ENCODE measurements at places on chromosomes 2 and 18. TPM values are rescaled to one million over a fixed set of nuclear protein-coding genes. Genes with fewer than 3 reads are reported as not detected.

GRCh38 chr2:237218756-237219155, 133.1 kb downstream of the COPS8 start:
- no peak for DNase-seq

GRCh38 chr2:191501561-191502168, 176.3 kb upstream of the NABP1 start:
- no peak for DNase-seq

GRCh38 chr2:86223140-86223926, 24.1 kb downstream of the MRPL35 start:
- no peak for DNase-seq

DNA sequence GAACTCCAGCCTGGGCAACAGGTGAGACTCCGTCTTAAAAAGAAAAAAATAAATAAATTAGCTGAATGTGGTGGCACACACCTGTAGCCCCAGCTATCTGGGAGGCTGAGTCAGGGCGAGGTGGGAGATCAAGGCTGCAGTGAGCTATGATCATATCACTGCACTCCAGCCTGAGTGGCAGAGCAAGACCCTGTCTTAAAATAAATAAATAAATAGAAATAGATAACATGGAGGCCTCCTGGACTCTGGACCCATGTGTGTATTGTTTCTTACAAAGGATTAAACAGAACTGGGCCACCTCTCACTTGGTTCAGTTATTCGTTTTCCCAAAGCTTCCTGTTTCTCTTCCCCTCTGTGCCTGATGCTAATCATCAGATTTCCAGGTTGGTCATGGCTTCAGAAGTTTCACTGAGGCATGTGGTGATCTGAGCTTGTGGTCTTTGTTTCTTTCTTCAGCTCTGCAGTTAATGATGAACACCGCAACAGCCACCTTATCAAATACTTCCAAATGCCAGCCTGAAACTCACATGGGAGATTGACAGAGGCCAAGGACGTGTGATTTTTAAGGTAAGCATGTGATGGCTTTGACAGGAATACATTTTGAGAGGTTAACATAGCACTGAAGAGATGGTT, 83.3 kb upstream of the MAP4K4 start:
- no peak for DNase-seq

GRCh38 chr18:66900837-66901236, 296.9 kb upstream of the CDH19 start:
- no peak for DNase-seq

- DNase-seq, result no peak
These were observed 129.9 kb downstream of the SOCS6 start for GRCh38 chr18:70418546-70419311.

The SPHKAP gene
- total RNA-seq, result not detected

The ZEB2 gene
- total RNA-seq, result 39.6 TPM

DNA sequence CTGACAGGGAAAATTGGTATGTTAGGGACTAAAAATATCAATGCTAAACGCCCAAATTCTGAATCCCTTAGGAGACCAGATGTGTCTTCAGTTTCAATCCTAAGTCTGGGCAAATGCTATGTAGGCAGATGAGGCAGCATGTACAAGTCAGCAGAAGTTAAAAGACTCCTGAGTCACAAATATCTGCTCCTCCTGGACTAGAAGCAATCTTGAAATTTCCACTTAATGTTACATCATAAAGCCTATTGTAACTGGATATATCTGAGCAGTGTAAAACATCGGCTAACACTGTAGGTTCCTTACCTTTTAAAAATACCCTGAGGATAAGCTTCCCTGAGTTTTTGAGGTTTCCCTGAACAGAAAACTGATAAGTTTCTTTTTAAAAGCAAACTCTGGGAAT, 1087.6 kb upstream of the PIK3C3 start:
- DNase-seq, result no peak

The AGPS gene
- 29.0 TPM for total RNA-seq

The IL36RN gene
- total RNA-seq, result not detected

The MGAT4A gene
- total RNA-seq, result 17.3 TPM

The NAGK gene
- 21.8 TPM for total RNA-seq

GRCh38 chr18:420661-421246, 79.7 kb downstream of the COLEC12 start:
- DNase-seq, result no peak

DNA sequence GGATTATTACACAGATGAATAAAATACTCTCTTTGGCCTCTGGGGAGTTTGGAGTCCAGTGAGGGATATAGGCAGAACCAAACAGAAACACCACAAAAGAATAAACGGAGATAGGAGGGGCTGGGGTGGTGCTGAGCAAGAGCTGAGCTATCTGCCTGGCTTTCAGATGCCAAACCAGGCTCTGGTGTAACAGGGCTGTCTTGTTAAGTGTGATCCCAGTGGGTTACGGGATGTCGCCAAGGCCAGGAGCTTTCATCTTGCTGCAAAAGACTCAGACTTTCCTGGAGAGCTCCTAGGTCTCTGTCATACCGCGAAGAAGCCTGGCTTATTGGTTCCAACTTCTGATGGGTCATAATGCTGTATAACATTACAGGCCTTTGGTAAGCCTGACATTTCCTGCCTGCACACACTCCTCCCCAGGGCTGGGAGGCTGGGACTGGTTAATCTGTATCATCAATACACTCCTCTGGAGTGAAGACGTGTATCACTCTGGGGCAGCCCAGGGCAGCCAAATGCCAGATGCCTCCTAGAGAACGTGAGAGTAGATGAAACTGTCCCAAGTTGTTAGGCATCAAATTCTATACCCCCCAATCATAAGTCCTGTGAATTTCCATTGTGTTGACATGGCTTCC, 60.5 kb downstream of the STPG4 start:
- no peak for DNase-seq

The MRPL19 gene
- total RNA-seq, result 34.8 TPM

DNA sequence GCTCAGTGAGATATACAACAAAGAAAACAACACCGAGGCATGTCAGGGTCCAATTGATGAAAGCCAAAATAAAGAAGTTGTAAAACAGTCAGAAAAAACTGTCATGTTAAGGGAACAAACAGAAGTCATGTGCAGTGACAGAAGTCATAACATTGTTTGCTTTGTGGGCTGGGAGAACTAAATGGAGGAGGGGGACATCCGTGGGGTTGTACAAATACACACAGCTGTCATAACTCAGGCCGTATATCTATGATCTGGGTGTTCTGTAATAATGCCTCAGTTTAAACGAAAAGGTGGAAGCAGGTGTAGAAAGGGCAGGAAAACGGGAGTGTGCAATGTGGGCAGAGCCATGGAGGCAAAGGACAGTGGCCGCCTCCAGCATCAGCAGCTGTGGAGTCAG, 27.3 kb downstream of the TIMM21 start:
- no peak for DNase-seq

The ASAP2 gene
- 5.9 TPM for total RNA-seq

- DNase-seq, result no peak
These were observed 97.5 kb downstream of the GLI2 start for GRCh38 chr2:120833127-120833675.

DNA sequence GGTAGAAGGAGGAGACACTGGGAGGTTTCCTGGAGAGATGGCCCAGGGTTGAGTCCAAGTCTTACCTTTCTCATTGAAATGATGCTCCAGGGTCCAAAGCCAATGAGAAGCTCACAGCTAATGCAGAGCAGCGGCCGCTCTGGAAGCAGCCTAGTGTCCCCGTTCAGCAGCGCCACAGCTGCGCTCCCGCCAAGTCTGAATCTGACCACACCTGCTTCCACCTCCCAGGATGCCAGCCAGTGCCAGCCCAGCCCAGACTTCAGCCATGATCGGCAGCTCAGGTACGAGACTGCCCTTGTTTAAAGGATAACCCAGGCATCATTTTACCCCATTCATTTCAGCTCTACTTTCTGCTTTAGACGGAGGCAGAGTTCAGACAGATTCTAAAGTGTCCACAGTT, 11.9 kb upstream of the RPL31 start:
- DNase-seq, result no peak

DNA sequence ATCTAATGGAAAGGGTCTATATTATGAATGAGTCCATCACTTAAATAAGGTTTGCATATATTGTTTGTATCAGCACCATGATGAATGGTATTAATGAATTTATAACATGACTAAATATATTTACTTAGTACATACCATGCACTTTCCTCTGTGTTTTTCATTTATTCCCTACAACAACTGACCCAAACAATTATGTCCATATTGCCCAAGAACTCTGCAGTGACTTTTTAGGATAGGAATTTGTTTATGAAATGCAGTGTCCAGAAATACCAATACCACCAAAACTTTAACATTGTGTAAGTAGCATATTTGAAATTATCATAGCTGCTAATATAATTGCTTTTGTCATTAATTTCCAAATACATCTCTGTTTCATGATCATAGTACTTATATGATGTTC, 119.7 kb downstream of the WDR7 start:
- DNase-seq, result no peak

The SLC9A4 gene
- not detected for total RNA-seq

The MC4R gene
- not detected for total RNA-seq

GRCh38 chr18:31143025-31143424, 19.6 kb downstream of the DSC1 start:
- no peak for DNase-seq

DNA sequence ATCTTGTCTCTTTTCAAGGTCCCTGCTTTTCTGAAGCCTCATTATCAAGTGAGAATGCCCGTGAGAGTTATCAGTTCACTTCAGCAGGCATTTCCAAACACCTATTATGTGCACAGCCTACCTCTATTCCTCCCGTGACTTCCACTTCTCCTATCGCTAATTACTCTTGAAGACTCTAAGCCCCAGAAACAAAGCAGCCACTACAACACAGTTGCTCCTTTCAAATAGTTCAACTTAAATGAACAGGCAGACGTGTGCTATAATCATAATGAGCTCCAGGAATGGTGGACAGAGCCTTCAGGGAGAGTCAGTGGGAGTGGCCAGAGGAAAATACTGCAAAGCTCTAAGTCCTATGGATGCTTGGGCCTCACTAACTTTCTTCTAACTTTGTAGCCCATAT, 159.0 kb downstream of the RDH14 start:
- DNase-seq, result no peak

The TUBA4B gene
- not detected for total RNA-seq

- no peak for DNase-seq
These were observed 958.0 kb downstream of the EPHA4 start for GRCh38 chr2:220614064-220614463.

- no peak for DNase-seq
These were observed 100.1 kb upstream of the OSR1 start for GRCh38 chr2:19458427-19459003.

The RAB3GAP1 gene
- 30.0 TPM for total RNA-seq

The MORN2 gene
- total RNA-seq, result 4.4 TPM

The B3GNT7 gene
- 1.1 TPM for total RNA-seq

GRCh38 chr2:176156807-176157498, at the start of gene HOXD3:
HOXD3 (plus strand) TSS chr2:176157307; CDS start chr2:176169115, 11,808 bp downstream.
- DNase-seq, result no peak

Data from liver (tissue), 10 donors.